ENCODE measurements at places on chromosomes 3 and 15.

- DNase-seq = no peak
Observed at GRCh38 chr15:63044645-63045464, 2.3 kb downstream of the TPM1 start.

GRCh38 chr15:77855871-77856270 lies 221.6 kb downstream of the TBC1D2B start:
- no peak for DNase-seq

DNA sequence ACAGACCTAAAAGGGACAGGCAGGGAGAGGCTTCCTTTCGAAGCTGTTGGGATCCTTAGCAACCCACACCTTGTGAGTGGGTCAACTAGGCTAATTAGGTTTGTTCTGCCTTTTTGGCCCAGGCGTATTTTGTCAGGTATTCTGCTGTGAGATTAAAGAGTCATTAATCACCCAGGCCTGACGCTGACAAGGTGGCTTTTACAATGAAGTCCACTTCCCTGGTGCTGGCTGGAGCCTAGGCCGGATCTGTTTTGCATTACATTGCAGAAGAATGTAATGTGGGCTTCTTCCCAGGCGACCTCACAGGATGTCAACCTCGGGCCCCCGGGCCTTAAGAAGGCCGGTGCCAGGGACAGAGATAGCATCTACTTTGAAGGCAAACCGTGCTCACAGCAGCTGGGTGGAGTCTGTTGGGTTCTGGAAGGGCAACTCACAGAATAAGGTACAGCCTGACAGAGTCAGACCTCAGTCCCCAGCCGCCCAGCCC lies 76.9 kb downstream of the HES1 start:
- no peak for DNase-seq

DNA sequence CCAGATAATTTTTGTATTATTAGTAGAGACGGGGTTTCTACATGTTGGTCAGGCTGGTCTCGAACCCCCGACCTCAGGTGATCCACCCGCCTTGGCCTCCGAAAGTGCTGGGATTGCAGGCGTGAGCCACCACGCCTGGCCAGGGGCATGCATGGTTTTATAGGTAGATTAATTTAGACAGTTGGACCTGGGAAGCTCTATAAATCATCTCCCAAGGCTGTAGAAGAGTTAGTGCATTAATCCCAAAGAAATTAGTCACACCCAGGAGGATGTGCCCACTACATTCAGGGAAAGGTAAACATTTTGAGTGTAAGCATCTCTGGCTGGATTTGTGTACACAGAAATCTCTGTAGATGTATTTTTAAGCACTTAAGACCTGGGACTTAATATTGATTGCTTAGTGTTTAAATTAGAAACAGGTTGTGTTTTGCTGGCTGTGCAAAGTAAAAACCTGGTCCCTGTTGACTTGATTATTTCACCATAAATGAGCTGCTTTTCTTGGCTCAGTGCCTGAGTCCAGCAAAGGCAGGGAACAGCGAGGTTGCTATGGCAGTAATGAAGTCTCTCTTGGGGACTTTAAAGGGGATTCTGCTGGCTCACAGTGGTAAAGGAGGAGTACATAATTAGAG lies 19.2 kb downstream of the EXOSC7 start:
- no peak for DNase-seq

- DNase-seq = no peak
Observed at GRCh38 chr3:49831341-49831740, 17.6 kb upstream of the UBA7 start.

DNA sequence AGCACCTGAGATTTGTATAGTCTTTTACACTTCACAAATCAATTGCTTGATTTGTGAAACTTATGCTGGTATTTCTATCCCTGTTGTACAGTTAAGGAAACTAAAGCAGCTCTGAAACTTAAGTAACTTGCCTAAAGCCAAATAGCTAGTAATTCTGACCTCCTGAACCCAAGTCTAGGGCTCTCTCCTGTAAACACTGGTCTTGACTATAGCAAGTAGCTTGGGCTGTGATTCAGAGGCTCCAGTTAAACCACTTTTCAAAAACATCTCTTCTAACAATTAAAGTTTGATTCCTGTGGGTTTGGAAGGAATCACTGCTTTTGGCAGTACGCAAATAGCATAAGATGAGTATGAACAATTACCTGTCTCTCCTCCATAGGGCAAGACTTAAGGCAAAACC lies 18.5 kb upstream of the CMTM8 start:
- no peak for DNase-seq

DNA sequence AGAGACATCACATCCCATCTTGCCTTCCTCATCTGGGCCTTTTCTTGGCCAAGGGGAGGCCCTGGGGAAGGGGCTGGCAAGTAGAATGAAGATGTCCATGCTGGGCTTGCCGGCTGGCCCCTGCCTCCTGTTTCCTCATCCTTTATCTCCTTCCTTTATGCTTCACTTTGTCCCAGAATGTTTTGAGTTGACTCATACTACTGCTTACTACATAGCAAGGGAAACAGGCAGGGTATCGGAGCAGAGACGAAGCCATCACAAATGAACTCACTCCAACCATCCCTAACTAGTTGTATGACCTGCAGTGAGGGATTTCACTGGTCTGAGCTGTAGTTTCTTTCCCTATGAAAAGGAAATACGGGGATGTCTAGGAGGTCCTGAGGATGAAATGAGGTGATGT lies 66.0 kb downstream of the CHDH start:
- DNase-seq = no peak

- DNase-seq = no peak
Observed at GRCh38 chr3:10226293-10226692, 22.0 kb upstream of the TATDN2 start.

DNA sequence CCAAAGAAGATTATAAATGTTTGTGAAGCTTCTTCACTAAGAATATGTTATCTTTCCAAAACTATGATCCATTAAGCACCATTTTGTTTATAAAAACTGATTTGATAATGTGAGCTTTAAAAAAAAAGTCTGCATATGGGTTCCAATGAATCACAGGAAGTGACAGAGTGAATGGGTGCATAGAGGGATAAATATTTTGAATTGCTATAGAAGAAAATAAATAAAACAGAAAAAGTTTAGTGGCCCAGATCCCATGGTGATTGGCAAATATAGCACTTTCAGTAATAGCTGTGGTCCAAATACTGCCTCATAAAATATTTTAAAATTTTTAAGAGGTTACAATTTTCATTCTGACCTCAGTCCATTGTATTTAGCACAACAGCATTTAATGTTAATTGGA lies 19.2 kb downstream of the CPA3 start:
- DNase-seq = no peak

DNA sequence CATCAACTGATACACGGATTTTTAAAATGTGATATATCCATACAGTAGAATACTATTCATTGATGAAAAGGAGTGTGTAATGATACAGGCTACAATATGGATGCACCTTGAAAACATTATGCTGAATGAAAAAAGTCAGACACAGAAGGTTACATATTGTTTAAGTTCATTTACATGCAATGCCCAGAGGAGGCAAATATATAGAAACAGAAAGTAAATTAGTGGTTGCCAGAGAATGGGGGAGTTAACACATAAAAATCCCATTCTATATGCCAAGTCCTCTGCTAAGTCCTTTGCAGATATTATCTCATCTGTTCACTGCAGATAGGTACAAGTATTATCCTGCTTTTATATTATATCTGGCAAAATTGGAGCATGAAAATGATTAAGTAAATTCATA lies 22.1 kb upstream of the CDIN1 start:
- no peak for DNase-seq

- DNase-seq = no peak
Observed at GRCh38 chr3:126964950-126965349, 18.0 kb upstream of the PLXNA1 start.

GRCh38 chr3:108546692-108547091 lies 36.3 kb upstream of the MYH15 start:
- no peak for DNase-seq

GRCh38 chr3:116040152-116040551 lies 405.1 kb downstream of the LSAMP start:
- DNase-seq = no peak

GRCh38 chr15:70231484-70231883 lies 133.8 kb upstream of the TLE3 start:
- DNase-seq = no peak

DNA sequence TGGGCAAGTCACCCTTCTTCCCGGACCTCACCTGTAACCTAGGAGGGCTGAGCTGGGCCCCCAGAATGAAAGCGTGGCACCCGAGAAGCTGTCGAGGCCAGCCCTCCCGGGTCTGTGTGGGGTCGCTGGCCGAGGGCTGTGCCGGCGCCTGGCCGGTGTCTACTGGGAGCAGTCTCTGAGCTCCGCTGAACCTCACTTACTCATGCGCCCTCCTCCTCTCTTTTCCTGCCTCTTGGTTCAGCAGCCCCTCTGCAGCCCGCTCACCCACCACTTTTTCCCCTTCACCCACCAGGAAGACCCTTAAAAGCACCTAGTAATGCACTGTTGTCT lies 419 bp downstream of the HYKK start:
- DNase-seq = no peak

- DNase-seq = no peak
Observed at GRCh38 chr3:40720863-40721262, 196.1 kb downstream of the ZNF621 start.

GRCh38 chr3:127572186-127572585 lies 18.3 kb downstream of the TPRA1 start:
- no peak for DNase-seq
